ENCODE measurements at places on chromosomes 12 and 14. TPM values are rescaled to one million over a fixed set of nuclear protein-coding genes. Genes with fewer than 3 reads are reported as not detected.

GRCh38 chr12:2261708-2262107, 208.9 kb downstream of the CACNA1C start:
- DNase-seq, result no peak

DNA sequence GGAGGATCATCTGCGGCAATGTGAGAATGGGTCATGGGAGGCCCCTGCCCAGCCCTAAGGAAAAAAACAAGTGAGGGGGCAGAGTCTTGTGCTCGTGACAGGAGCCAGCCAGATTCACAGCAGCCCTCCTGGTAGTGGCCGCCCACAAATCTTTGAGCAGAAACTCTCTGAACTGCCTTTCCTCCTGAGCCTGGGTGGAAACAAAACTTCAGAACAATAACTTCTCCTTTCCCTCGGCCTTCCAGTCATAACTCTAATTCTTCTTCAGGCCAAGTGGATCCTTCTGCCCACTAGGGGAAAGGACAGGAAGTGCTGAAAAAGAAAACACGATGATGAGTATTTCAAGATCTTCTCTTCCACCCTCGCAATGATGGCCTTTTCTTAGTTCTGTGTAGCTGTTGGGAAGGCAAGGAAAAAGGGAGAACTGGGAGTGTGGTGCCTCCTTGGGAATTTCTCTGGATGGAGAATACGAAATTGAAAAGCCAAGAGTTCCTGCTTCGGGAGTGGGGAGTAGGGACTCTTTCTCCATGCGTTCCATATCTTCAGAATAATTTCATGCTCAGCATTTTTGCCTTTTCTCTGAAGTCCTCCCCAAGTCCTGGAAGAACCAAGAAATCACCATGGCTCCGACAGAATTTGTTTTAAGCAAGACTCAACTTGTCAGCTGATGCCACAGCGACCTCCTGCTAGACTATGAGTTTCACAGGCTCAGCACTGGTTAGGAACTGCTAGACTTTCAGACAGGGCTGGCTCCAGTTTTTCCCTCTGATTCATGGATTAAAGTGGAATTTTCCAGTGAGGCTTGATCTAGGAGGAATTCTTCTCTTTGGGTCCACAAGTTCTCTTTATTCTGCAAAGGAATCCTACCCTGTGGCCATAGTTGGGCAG, 188.9 kb downstream of the CAND1 start:
- no peak for DNase-seq

- DNase-seq, result no peak
Measured at GRCh38 chr12:67646775-67647174, 1.8 kb upstream of the DYRK2 start.

GRCh38 chr12:27623645-27624044, 72.6 kb upstream of the REP15 start:
- DNase-seq, result no peak

LRRK2 gene
- not detected for total RNA-seq

All from HepG2 (cell line).